ENCODE measurements at places on chromosomes 2 and 18.

DNA sequence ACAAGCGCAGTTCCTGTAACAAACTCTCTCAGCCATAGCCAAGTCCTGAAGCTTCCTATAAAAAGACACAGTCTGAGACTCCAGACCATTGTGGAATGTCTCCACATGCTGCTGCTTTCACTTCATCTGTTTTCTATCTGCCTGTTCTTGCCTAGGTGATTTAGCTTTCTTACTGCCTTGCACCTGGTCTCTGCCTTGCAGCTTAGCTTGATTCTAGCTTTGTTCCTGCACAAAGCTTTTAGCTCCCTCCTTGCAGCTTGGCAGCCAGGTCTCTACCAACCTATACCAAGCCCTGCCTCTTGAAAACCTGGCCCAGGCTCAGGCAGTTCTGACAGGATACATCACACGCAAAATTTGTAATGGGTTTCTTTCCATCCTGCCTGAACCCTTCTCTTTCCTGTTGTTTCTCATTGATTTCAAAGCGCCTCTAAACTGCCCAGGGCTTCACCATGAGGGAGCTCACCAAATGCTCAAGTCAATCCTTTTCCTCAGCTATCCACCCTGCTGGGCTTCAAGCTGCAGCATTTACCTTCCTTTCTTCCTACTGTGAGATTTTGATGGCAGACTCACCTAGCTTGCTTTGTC is 941.3 kb upstream of the NXPH2 start:
- no peak for DNase-seq

GRCh38 chr2:204686406-204686805 is 141.1 kb downstream of the PARD3B start:
- peak; percentile 63 for DNase-seq

GRCh38 chr2:217827430-217828201 is 175.2 kb downstream of the TNS1 start:
- peak; percentile 25 for DNase-seq

GRCh38 chr18:433960-434359 is 66.5 kb downstream of the COLEC12 start:
- DNase-seq = peak; percentile 37

DNA sequence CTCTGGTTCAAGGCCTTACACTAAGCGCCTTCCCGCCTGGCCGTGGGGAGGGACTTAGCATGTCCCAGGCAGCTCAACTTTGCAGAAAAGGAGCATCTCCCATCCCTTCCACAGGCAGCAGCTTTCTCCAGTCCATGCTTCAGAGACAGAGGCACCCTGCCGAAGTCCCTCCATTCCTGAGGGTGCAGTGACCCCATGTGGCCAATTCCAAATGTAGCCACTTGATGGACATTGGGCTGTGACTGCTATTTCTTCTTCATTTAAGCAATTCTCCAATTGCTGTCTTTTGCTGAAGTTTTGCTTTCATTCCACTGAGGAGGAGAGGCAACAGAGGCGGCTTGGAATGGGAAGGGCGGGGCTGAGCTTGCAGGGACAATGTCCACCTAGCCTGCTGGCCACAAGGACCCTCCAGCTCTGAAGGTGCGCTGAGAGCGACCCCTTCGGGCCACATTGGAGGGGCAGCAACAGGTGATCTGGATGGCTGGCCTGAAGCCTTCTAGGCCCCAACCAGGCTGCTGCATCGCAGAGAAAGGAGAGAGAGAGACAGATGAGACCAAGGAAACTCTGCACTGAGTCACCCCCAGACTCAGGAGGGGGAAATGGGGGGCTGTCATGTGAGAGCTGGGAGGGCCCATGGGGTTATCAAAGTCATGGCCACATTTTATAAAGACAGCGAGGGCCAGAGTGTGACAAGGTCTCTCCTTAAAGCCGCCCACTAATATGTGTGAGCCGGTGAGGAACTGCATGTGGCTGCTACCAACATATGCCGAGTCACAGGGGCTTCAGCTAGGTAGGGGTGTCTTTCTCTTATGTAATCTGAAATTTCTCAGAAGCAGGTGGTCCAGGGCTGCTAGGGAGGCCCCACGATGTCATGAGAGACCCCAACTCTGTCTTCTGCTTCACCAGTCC is 61.3 kb downstream of the LONRF2 start:
- DNase-seq = peak; percentile 82

DNA sequence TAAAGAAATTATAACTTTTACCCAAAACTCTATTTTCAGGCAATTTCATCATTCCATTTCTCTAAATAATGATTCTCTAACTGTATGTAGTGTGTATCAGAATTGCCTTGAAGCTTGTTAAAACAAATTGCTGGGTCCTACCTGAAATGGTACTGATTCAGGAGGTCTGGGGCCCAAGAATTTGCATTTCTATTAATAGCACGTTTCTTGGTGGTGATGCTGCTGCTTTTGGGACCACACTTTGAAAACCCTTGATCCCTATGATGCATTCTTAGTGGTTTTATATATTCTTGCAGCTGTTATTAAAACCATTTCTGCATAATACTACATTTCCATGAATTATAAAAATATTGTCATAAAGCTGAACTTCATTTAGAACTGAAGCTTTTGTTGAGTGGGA is 140.7 kb downstream of the NCK2 start:
- DNase-seq = no peak

- peak; percentile 33 for DNase-seq
These were observed 320.6 kb downstream of the NCKAP5 start for GRCh38 chr2:133247631-133248030.

DNA sequence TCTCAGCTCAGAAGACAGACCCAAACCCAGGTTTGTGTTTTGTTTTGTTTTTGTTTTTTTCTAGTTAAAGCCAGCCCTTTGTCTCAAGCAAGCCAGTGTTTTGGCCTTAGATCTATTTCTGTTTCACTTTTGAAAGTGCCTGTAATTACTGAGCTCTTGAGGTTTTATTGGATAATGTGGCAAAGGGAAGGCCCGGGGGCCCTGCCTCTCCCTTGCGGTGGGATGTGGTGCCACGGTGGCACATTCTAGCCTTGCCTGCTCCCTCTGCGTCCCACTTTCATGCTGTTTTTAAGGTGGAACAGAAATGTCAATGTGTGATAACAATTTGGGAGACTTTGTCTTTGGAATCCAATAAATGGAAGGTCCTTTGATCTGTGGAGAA is 2.5 kb downstream of the HPCAL1 start:
- DNase-seq = peak; percentile 64

GRCh38 chr2:61184263-61184662 is 22.3 kb downstream of the C2orf74 start:
- DNase-seq = no peak

DNA sequence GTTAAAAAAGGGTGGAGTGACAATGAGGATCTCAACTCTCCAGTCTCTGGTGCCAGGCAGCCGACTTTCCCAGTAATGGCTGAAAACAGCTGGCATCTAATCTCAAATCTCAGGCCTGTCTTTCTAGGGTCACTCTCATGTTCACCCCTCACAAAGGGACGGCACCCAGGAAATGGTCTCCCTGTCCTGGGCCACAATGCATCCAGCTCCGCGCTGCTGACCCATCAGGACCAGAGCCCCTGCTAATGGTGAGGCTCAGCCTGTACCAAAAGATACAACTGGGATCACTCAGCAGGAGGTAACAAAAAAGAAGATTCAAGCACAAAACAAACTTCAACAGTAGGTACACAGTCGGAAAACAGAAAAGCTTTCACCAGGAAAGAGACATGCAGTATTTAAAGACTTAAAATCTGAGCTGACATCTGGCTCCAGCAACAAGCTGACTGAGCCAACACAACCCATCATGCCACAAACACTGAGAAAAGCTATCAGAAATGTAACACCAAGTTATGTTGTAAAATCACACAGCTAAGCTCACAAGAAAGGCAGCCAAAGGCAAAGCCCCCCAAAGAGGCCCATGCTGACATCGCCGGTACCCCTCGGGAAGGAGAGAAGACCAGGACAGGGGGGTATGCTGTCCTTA is 13.6 kb upstream of the KIDINS220 start:
- no peak for DNase-seq

DNA sequence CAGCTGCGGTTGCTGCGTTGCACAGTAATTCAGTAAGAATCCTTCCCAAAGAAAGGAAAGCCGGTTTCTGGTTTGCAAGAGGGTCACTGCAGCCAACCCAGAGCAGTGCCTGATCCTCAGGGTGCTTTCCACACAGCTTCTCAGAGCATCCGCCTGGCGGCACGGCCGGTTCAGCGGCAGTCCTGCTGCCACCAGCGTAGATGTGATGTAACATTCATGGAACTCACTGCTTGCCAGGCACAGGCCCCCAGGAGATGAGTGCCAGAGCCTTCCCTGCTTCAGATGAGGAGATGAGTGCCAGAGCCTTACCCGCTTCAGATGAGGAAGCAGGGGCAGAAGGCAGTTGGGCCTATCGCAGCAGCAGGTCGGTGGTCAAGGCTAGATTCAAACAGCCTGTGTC is 230.2 kb downstream of the GBX2 start:
- DNase-seq = no peak

- DNase-seq = no peak
These were observed 1296.7 kb downstream of the SUCLG1 start for GRCh38 chr2:83162421-83162820.

- DNase-seq = no peak
These were observed 63.1 kb downstream of the AAK1 start for GRCh38 chr2:69580486-69580885.

DNA sequence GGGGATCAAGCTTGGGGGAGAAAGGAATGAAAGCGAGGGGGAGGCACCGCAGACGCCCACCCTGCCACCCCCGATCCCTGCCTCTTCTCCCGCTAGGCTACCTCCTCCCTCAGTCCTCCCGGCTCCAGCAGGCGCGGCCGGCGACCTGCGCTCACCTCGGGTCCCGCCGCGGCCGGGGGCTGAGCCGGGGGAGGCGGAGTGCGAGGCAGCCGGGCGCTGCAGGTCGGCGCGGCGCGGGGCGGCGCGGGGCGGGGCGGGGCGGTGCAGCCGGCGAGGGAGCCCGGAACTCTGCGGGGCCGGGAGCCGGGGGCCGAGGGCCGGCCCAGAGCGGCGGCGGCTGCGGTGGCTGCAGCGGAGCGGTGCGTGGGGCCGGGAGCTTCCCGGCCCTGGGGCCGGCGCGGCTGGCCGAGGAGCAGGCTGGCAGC is 477 bp downstream of the ACVR1 start:
- no peak for DNase-seq

DNA sequence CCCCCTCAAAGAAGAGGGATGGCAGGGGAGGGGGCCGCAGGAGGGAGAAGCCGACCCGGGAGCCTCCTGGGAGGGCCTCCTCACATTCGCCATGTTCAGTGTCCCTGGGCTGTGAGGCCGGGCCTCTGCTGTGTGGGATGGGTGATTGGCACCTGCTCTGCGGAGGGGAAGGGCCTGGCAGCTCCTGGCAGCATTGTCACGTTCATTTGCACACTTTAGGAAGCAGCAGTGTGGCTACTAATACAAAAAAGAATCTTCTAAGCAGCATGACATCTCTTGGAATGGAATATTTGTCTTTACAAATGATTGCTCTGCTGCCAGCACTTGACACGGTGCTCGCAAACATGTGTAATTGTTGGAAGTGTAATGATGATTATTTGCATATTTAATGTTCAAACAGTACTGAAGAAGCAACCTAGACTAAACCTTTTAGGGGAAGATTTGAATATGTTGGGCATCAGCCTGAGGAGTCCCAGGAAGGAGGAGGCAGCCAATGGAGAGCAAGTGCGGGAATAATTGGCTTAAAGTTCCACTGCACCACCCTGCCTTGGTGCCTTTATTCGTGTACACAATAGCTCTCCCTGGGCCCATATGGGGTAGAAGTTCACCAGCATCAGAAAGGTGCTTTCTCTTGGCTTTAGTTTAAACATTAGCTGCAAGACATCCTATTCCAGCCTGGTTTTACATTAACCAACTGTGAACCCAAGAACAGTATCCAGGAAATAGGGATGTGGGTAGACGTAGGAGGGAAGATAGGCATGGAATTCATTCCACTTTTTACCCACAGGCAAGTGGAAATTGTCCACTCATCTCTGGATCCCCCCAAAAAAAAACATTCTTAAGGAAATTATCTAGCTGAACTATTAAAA is 404.9 kb downstream of the TMEM182 start:
- DNase-seq = no peak

GRCh38 chr2:236545814-236546480 is 23.7 kb upstream of the ACKR3 start:
- DNase-seq = no peak

GRCh38 chr2:14219306-14219705 is 413.2 kb upstream of the LRATD1 start:
- no peak for DNase-seq

DNA sequence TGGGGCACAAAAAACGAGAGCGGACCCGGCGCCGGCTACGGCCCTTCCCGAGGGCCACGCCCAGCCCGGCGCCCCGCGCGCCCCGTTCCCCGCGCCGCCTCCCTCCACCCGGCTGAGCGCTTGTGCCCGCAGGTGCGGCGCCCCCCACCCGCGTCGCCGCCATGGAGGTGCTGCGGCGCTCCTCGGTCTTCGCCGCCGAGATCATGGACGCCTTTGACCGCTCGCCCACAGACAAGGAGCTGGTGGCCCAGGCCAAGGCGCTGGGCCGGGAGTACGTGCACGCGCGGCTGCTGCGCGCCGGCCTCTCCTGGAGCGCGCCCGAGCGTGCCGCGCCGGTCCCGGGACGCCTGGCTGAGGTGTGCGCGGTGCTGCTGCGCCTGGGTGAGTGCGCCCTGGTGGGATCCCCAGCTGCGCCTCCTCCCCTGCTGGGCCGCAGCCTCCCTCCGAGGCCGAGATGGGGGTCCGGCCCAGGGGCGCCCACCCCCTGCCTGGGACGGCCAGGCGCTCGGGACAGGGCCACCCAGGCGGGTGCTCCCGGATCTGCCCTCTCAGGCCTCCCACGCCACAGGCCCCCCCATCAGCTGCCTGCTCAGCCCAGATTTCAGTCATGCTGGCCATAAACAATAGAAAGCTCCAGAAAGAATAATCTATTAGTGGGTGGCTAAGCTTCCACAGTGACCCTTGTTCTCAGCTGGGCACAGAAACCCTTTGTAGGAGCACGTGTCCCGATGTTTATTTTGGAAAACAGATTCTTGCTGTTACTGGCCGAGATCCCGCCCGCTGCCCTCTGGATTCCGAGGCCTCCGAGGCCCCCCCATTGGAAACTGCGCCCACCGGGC is 997 bp downstream of the BOK start:
- peak; percentile 57 for DNase-seq
